ENCODE measurements at places on chromosomes 16 and 17.

DNA sequence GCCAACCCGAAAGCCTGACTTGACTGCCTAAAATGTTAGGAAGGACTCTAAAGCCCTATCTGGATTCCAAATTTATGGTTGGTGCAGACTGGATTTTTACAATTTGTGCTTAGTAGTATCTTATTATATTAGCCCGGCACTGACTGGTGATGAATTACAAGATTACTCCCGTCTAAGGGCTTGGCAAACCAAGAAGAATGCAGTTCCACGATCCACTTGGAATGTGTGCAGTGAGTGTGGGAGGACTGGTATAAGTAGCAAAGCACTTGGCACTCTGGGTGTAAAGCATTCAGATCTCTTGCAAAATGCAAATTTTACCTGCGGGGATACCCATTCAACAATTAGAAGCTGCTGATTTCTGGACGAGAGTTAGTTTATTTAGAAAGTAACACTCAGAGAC, 539.4 kb downstream of the MAF start:
- no peak for DNase-seq

DNA sequence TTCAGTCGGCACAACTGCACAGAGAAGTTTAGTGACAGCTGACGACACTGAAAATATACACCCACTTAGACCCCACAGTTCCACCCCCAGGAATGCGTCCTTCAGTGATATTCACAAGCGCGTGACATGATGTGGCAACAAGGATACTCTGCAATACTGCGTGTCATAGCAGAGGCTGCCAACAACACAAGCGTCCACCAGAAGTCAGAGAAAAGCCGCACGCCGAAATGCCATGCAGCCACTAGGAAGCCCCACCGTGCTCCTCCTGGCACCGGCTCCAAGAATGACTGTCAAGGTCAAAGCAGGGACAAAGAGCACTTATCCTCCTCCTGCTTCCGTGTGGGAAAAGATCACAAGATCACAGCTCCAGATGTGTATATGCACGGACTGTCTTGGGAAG, 3.5 kb downstream of the ATP2A3 start:
- no peak for DNase-seq

GRCh38 chr17:557371-557770, 157.3 kb downstream of the VPS53 start:
- no peak for DNase-seq

- DNase-seq: no peak
Measured at GRCh38 chr16:3868967-3869366, 11.5 kb downstream of the CREBBP start.

- no peak for DNase-seq
Measured at GRCh38 chr17:29526322-29526721, 40.5 kb downstream of the ABHD15 start.

DNA sequence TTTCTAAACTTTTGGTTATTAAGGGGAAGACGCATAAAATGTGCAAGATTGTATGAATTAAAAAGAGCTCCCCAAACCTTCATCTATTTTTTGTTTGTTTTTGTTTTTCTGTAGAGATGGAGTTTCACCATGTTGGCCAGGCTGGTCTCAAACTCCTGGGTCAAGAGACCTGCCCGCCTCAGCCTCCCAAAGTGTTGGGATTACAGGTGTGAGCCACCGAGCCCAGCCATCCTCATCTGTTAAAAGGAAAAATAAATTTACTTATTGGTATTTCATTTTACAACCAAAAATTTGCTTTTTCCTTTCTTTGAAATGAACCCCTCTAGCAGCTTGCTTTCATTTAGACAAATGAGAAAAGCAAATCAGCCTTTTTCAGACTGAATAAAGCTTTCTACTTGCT, 23.2 kb downstream of the RNF157 start:
- DNase-seq: no peak

- no peak for DNase-seq
Measured at GRCh38 chr17:77869665-77870132, 88.8 kb upstream of the TNRC6C start.

DNA sequence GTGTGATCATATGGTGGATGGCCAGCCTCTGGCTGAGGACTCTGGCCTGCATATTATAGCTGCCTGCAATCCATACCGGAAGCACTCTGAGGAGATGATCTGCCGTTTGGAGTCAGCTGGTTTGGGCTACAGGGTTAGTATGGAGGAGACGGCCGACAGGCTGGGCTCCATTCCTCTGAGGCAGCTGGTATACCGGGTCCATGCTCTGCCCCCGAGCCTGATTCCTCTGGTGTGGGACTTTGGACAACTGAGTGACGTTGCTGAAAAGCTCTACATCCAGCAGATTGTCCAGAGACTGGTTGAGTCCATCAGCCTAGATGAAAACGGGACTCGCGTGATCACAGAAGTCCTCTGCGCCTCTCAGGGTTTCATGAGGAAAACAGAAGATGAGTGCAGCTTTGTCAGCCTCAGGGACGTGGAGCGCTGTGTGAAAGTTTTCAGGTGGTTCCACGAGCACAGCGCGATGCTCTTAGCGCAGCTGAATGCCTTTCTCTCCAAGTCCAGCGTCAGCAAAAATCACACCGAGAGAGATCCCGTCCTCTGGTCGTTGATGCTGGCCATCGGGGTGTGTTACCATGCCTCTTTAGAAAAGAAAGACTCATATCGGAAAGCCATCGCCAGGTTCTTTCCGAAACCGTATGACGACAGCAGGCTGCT, 69.0 kb upstream of the ENDOV start:
- DNase-seq: no peak

Data from SW480 (cell line).